ENCODE measurements at places on chromosomes 6 and 20.

- DNase-seq, result no peak
Observed at GRCh38 chr20:51425347-51426106, 117.0 kb downstream of the NFATC2 start.

DNA sequence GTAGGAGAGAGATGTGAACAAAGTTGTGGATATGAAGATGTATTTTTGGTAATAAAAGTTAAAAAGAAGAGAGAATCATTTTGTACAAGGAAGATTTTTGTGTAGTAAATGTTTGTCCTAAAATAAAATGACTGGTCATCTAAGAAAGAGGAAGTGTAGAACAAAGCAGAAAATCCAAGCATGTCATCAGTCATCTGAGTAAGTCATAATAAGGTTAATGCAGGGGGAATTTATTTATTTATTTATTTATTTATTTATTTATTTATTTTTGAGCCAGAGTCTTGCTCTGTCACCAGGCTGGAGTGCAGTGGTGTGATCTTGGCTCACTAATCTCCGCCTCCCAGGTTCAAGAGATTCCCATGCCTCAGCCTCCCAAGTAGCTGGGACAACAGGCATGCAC lies 15.7 kb upstream of the CGA start:
- DNase-seq, result no peak

GRCh38 chr20:36574366-36575135 lies 1.2 kb downstream of the TGIF2 start:
- DNase-seq, result peak; percentile 36

DNA sequence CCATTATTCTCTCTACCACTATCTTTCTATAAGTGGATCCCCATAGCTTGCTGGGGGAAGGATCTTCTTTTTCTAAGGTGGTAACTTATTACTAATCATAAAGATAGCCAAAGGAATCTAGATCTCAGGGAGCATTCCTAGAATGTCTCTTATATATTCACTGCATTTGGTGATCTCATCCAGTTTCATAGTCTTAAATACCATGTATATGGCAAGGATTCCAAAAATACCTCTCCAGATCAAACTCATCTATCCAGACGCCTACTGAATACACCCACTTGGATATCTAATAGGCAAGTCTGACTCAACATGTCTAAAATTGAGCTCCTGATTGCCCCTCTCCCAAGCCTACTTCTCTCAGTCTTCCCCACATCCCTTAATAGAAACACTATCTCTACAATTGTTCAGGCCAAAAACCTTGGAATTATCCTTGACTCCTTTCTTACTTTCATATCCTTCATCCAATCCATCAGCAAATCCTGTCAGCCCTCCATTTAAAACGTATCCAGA lies 264.4 kb downstream of the HACE1 start:
- no peak for DNase-seq

DNA sequence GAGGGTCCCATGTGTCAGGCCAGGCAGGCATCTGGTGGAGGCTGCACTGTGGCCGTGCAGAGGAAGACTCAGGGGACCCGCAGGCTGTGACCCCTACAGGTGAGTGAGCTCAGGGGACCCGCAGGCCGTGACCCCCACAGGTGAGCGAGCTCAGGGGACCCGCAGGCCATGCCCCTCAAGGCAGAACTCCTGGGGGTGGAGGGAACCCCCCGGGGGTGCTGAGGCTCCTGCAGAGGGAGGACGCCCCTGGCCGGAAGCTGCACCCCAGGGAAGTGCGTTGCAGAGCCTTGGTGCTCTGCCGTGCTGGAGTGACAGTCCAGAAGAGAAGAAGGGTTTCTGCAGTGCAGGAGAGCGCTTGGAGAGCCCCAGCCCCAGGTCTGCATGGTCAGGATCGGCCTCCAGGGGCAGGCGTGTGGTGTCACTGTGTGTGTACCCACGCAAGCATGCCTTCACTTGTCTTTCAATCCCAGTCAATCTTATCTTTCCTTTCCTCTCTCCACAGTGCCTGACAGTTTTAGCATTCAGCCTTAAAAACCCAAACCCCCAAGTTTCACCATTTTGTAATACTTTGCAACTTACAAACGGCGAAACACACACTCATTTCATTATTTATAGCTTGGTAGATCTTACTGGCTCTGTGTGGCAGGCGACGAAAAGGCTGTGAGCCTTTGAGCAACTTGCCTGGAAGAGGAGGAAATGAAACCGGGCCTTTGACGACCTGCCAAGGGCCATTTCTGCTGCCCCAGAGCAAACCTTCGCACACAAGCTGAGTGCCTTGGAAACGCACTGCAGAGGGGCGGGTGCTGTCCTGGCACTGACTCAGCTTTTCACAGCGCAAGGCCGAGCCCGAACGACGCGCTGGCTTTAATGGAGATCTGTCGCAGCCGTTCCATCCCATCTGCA lies 101.4 kb upstream of the AGPAT4 start:
- DNase-seq, result no peak

DNA sequence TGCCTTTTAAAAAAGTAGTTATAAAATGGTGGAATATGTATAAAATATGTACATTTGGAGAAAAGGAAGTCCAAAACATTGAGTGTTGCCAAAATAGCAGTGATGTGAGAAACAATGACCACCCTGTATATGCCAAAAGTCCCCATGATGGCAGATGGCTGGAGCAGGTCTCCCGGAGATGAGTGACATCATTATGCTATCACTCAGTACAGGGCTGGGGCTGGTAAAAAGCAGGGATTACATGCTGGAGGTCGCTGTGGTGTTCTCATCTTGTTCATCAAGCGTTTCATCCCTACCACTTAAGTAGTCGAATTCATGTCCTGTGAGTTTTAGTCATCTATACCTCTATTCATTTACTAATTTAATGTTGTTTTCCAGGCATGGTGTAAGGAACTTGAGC lies 315.3 kb upstream of the SLC35B3 start:
- DNase-seq, result no peak

All from GM19239 (cell line).